ENCODE measurements at places on chromosomes 12 and 14. TPM values are rescaled to one million over a fixed set of nuclear protein-coding genes. Genes with fewer than 3 reads are reported as not detected.

- no peak for DNase-seq
Measured at GRCh38 chr14:75373616-75374015, 54.2 kb upstream of the JDP2 start.

GRCh38 chr12:1424674-1425395, 169.5 kb downstream of the FBXL14 start:
- no peak for DNase-seq

- no peak for DNase-seq
Measured at GRCh38 chr12:25051171-25051570, 102.3 kb upstream of the BCAT1 start.

The SMARCD1 gene
- polyA plus RNA-seq = 53.4 TPM

The MORN3 gene
- 0.34 TPM for polyA plus RNA-seq

All from forelimb muscle (tissue), 1 donor.